T-helper 1 cell (primary cell): ENCODE measurements at places on chromosomes 12 and 14.

- no peak for DNase-seq
Observed at GRCh38 chr14:21155963-21156362, at the start of gene OR5AU1. OR5AU1 (minus strand) TSS chr14:21156063; CDS start chr14:21155872, 191 bp downstream.

DNA sequence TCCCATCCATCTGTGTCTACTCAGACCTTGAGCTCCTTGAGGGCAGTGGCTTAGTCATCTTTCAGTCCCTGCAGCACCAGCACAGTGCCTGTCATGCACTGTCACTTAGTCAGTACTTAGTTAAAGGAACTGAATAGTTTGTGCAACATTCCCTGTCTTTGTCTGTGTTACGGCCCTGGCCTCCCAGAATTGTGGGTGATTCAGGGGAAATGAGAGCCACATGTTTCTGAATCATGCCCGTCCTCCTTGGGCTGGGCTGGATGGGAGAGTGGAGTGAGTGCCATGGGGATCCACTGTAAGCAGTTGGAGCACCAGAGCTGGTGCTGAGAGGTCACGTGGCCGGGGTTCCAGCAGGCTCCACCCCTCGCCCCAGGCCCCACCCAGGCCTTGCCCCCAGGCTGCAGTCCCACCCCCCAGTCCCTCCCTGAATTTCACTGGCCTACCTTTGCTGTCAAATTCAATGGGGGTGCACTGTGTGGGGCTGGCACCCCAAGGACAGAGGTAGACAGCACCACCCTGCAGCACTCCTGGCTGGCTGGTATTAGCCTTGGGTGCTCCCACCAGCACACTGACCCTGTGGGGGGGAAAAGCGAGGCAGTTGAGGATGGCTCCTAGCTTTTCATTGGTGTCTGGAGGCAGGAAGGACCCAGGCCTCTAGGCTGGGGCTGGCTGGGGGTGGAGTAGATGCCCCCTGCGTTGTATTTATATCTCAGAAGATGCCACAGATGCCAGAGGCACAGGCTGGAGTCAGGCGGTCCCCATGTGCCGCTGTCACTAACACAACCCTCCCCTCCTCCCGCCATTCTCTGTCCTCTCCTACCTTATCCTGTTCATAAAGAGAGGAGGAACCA, 7.5 kb downstream of the ITGA5 start:
- peak; percentile 68 for DNase-seq

- no peak for DNase-seq
Observed at GRCh38 chr12:131239384-131240094, 285.8 kb downstream of the ADGRD1 start.

DNA sequence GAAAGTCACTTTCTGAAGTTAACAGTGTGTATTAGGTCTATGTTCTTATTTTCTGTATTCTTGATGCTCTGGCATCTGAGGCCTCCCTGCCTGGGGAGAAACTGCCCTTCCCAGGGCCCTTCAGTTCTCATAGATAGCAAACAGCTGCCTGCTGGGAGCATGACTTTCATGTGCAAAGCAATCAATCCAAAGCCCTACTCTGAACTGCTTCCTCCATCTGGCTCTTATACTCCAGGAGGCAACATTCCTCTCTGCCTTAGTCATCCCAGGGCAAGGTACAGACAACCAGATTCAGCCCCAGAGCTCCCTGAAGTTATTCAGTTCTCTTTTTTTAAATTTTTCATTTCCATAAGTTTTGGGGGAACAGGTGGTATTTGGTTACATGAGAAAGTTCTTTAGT, 41.7 kb upstream of the RIN3 start:
- no peak for DNase-seq

GRCh38 chr14:92516966-92517506, 3.5 kb downstream of the RIN3 start:
- DNase-seq: no peak

DNA sequence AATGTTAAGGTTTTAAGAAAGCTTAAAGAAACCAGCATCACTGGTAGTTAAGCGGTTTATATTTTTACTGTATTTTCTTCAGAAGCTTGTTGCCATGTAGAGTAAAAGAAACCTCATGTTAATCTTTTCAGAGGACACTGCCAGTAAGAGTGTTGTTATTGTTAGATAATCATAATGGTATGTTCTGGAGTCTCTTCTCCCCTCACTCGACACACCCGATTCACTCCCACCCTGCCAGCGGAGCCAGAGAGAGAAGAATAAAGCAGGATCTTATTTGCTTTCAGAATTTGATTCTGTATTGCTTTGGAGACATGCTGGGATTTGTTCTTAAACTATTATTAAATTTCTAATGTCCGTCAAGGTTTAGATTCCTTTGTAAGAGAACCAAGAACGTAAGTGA, 113.7 kb downstream of the SAMD4A start:
- no peak for DNase-seq

DNA sequence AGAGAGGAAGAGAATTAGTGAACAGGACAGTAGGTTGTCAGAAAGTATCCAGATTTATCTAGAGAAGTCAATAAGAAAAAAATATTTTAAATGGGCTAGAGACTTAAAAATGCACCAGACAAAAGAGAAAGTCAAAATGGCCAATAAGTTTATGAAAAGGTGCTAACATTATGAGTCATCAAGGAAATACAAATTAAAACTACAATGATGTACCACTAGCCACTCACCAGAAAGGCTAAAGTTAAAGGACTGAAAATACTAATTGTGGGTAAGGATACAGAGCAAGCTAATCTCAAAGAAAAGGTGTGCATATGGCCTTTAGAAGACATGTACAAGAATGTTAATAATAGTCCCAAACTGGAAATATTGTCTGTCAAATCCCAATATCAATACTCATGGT, 37.7 kb downstream of the C12orf50 start:
- DNase-seq: no peak

GRCh38 chr12:15274561-15274967, 47.7 kb upstream of the PTPRO start:
- no peak for DNase-seq

GRCh38 chr14:89146274-89146673, 270.8 kb downstream of the FOXN3 start:
- no peak for DNase-seq

DNA sequence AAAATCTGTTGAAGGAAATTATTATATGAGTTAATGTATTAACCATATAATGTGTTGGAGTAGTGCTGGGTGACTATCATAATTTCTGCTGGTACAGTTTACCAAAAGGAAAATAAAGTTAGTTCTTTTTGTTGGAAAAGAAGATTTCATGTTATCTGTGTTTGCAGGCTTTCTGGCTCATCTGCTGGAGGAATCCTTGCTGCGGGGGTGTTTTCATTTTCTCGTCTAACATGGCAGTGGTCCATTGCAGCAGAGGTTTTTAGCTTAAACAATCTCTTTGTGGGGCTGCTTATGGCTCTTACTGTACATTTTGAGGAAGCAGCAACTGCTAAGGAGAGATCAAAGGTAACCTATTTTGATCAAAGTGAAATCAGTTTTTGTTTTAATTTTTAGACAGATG, 24.1 kb downstream of the TMEM260 start:
- DNase-seq: no peak

DNA sequence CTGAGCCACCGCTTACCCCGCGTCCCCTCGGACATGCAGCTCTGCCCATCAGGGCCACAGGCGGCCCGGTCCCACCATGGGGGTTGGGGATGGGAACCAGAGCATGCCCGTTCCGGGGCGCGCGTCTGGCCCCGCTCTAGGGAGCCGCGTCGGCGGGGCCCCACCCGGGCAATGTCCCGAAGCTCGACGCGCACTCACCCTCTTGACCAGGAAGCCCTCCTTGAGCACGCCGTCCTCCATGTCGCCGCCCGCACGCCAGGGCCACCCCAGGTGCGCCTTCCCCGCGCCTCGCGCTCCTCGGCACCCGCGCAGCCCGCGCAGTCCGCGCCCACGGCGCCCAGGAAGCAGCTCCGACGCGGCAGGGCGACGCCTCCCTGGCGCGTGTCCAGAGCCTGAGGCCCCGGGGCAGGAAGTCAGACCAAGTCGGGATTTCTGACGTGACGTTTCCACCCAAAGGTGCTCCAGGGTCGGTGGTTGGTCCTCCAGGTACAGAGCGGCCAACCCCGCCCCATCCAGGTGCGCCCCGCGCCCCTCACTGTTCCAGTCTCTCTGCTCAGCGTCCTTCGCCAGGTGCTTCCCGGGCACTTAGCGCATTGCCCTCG, at the start of gene PLEK2:
Gene PLEK2, minus strand, starts transcription at position 346 of the 602 bp plus-strand sequence. Its CDS starts 106 bp downstream, at position 240.
- DNase-seq: peak; percentile 30

- DNase-seq: no peak
Observed at GRCh38 chr12:12608557-12608957, 3.1 kb upstream of the CREBL2 start.

DNA sequence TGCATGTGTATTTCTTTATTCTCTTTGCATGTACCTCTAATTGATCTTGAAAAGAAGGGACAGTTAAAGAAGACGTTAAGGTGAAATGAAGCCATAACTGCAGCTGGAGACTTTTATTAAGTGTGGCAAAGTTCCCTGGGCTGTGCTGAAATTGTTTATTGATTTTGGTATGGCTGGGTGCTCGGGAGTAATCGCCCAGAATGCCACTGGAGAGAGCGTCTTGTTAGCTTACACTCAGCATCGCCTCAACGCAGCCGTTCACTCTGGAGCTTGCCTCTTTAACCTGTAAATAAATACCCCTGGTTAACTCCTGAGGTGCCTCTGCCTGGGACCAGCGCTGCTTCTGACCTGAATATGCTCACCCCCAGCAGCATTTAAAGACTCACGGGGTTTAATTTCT, 98.6 kb downstream of the GPATCH2L start:
- no peak for DNase-seq

- DNase-seq: no peak
Observed at GRCh38 chr12:128771681-128772080, 52.1 kb downstream of the SLC15A4 start.

DNA sequence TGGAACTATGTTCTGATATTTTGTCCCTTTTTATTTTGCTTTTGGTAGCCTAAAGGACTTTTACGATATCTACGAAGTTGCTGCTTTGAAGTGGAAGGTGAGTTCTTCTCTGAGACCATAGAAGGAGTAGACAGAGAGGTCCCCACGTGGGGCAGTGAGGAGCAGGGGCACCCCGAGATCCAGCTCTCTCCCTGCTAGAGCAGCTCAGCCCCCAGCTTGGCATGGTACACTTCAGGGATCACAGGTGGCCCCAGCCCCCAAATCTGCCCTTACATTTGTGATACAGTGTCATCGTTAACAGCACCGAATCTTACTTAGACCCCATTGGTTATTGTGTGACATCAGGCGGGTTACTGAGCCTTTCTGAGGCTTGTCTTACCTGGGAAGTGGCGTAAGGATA, 56.8 kb downstream of the SLC8B1 start:
- no peak for DNase-seq

GRCh38 chr14:73719791-73720190, 5.6 kb upstream of the PNMA1 start:
- DNase-seq: no peak

DNA sequence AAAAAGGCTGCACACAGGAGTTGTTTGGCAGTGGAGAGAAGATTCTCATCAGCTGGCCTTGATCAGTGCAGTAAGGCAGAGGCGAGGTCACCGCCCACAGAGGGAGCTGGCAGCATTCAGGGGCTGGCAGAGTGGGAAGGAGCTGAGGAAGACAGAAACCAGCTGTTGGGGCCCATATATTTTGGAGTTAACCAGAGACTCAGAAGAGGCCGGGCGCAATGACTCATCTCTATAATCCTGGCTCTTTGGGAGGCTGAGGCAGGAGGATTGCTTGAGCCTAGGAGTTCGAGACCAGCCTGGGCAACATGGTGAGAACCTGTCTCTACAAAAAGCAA, 17.7 kb downstream of the SMCO2 start:
- no peak for DNase-seq

GRCh38 chr12:104942075-104942474, 16.0 kb downstream of the SLC41A2 start:
- DNase-seq: no peak

- DNase-seq: no peak
Observed at GRCh38 chr14:77270361-77271112, 469 bp downstream of the NGB start.

- peak; percentile 57 for DNase-seq
Observed at GRCh38 chr12:47819896-47820630, at the start of gene HDAC7. HDAC7 (minus strand) TSS chr12:47819903; CDS start chr12:47819785, 118 bp downstream.

GRCh38 chr12:125340791-125341190, 275.6 kb downstream of the AACS start:
- DNase-seq: no peak

GRCh38 chr12:67442347-67442841, 173.2 kb downstream of the CAND1 start:
- no peak for DNase-seq

GRCh38 chr14:55936691-55937090, 181.5 kb upstream of the PELI2 start:
- DNase-seq: no peak

- no peak for DNase-seq
Observed at GRCh38 chr12:32650508-32650907, 28.6 kb upstream of the DNM1L start.

DNA sequence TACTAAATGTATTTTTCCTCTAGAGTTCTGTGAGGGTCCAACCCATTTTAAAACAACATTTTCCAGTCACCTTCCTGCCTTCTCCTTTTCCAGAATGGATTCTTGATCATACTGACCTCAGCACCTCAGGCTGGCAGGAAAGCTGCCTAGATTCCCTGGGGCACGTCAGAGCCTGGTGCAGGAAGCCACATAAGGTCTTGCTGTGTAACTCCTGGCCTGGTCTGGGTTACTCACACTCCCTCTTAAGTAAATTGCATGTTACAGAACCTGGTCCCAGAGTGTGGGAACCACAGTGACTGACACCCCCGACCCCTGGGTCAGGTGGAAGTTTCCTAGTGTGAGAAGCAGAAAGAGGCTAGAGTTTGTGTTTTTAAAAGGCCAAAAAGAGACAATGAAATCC, 209.8 kb downstream of the SPTSSA start:
- no peak for DNase-seq

GRCh38 chr14:96156804-96157760, 47.6 kb upstream of the BDKRB2 start:
- no peak for DNase-seq

DNA sequence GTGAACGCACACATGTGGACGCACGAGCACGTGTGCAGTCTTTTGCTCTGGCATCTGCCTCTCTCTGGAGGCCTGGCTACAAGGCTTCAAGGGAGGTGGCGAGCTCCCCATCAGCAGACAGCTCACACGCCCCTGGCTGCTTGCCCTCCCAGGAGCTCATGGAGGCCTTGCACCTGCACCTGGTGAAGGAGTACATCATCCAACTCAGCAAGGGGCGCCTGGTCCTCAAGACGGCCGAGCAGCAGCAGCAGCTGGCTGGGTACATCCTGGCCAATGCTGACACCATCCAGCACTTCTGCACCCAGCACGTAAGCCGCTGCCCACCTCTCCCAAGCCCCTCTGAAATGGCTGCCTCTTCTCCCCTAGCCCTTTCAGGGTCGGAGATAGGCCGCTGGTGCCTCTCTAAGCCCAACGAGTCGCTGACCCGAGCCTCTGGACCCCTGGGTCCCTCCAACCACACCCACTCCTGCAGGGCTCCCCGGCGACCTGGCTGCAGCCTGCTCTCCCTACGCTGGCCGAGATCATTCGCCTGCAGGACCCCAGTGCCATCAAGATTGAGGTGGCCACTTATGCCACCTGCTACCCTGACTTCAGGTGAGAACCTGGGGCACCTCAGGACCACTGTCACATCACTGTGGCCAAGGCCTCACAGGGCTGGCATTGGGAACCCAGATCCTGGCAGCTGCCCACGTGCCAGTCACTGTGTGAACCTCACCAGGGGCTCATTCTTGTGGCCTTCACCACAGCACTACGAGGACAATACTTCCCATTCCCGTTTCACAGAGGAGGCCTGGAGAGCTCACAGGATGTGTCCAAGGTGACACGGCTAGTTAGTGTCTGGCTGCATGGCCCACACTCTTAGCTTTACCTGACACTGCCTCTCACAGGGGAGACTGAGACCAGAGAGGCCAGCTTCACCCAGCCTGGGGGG, 10.2 kb downstream of the TNFAIP2 start:
- DNase-seq: no peak

- DNase-seq: no peak
Observed at GRCh38 chr12:46830731-46831334, 5.0 kb upstream of the SLC38A4 start.
